Calu3 (cell line): ENCODE measurements at places on chromosomes 6 and 20. TPM values are rescaled to one million over a fixed set of nuclear protein-coding genes. Genes with fewer than 3 reads are reported as not detected.

MYL9 gene
- total RNA-seq, result 7.8 and 10.3 TPM in 2 replicates

GRCh38 chr6:78340755-78341154, 526.6 kb upstream of the IRAK1BP1 start:
- DNase-seq, result no peak

DNA sequence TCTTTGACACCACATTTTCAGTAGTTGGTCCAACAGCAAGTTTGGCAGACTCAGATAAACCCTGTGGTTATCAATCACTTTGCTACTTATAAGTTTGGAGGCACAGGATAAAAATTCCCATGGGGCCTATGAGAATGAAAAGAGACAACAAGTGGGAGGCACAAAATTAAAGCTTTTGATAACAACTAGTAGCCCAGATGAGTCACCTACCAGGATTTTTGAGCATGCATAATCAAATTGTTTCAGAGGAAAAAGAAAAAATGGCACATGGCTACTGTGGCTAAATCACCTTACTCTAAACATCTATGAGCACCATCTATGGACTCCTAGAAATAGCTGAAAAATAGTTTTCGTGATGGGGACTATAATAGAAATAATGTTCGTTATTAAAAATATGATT, 40.8 kb upstream of the BMP5 start:
- DNase-seq, result no peak

- DNase-seq, result no peak
These were observed 4.8 kb downstream of the MICAL1 start for GRCh38 chr6:109450801-109451200.

- DNase-seq, result no peak
These were observed 27.2 kb downstream of the MCUR1 start for GRCh38 chr6:13787137-13787536.

DNA sequence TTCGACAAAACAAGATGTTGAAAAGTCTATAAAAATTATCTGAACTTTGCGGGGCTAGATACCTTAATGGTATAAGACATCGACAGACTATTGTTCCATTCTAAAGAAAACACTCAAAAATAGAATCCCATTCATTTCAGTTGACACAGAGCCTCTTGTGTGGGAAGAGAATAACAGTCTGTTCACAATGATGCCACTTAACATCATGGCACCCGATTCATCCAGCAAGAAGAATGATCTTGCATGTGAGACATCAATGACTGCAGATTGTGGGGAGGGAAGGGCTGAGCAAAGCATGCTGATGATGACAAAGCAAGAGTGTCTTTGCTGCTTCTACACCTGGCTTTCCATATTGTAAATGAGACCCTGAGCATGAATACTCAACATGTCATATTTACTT, 49.7 kb upstream of the ARMH2 start:
- no peak for DNase-seq

- no peak for DNase-seq
These were observed 62.9 kb downstream of the ARHGAP18 start for GRCh38 chr6:129647044-129647443.

GRCh38 chr6:119076173-119076572, 2.3 kb downstream of the FAM184A start:
- DNase-seq, result no peak
